ENCODE measurements at places on chromosomes 12 and 14.

DNA sequence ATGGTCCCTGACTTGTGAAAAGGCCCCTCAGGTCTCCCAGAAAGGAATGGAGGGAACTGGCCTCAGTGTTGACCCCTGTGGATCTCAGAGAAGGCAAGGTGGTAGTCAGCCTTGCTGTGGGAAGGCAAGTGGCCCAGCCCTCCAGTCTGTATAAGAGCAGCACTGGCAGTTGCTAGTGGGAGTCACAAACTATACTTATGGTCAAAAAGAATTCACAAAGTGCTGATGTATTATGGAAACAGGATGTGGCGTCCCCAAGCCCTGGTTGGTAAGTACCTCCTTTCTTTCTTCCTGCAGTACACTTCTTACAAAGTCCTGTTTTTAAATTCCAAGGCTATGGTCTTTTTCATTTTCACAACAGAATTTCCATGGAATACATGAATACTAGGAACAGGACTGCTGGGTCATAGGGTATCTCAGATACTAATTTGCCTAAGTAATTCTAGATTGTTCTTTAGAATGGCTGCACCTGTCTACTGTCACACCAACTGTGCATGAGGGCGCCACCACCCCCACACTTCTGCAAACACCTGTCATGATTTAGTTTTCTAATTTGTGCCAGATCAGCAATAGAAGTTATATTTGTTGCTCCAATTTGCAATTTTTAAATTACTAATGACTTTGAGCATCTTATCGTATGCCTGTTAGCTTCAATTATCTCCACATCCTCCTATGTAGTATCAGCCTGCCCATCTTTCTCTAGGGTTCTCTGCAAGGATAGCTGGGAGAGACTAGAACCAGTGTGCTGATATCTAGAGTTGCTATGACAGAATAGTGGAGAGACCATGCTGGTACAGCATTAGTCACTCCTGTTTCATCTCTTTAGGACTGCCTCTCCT, 40.7 kb upstream of the TMEM263 start:
- DNase-seq, result no peak

GRCh38 chr14:37597538-37597913, 2.1 kb downstream of the TTC6 start:
- DNase-seq, result no peak

DNA sequence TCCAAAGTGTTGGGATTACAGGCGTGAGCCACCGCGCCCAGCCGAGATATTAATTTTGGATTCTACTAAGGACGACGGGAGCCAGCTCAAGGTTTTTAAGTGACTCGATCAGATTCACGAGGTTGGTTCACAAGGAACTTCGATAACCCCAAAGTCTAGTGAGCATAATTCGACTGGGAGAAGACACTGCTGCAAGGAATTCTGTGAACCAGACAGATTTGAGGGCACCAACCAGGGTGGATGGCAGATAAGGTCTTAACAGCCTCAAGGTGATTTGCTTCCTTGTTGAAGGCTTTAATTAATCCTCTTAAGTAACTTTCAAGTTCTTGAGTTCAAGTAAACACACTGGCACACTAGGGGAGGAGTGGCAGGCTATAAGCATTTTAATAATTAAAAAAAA, 1.1 kb upstream of the KLHDC2 start:
- DNase-seq, result no peak

DNA sequence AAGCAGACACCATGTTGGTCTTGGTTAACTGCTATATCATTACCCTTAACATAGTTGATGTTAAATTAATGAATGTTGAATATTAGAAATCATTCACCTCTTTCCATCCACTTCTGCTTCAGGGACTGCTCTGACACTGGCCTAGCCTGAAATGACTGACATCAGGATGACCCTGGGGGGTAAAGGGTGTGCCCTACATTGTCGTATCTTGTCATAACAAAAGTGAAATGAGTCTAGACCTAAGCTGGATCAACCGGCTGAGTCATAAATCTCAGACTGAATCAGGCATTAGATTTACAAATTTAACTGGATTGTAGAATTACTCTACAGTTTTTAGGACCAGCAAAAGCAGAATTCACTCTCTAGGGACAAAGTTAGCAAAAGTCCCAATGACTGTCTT, 35.3 kb downstream of the KICS2 start:
- DNase-seq, result no peak

DNA sequence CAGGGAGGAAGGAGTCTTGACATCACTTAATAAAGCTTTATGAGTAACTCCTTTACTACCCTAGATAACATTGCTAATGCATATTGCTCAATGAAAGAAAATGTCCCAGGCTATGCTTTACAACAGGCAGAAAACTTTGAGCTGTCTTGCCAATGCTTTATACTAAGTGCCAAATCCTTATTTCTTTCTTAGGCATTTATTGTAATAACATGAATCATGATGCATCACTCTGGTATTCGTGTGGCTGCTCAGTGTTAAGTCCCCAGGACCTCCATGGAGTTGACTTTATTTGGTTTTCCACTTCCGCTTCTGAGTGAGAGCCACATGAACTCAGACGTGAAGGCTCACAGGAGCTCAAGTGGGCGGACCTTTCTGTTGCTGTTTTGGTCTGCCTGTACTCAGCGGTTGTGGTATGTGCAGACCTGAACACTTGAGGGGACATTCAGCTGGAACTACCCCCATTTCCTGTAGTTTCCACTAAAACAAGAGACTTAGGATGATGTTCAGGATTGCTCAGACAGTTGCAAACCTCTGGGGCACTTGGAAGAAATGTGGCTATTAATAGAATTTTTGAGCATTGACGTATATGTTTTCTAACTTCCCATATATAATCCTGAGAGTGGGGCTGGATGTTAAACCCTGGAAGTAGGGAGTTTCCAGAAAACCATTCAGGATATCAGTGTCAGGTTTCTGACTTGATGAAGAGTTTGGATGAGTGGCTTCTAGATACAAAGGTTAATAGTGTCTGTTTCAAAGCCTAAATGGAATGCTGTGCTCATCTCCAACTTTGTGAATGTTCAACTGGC, 258.6 kb downstream of the MSRB3 start:
- DNase-seq, result no peak

DNA sequence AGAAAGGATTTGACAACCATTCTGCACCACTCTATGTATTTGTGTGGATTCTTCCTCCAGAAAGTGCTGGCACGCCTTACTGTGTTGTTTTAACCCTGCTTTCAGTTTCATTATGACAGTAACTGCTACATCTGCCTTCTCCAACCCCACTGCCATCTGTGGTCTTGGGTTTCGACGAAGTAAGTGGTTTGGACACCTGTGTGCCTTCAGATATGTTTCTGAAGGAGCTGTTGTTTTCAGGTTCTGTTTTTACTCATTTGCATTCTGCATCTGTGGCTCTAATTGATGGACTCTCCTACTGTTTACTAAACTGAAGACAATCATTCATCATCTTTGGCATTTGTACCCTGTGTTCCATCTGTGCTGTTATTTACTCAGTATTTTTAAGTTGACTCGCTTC, 4.1 kb downstream of the TSHR start:
- DNase-seq, result peak; percentile 62

DNA sequence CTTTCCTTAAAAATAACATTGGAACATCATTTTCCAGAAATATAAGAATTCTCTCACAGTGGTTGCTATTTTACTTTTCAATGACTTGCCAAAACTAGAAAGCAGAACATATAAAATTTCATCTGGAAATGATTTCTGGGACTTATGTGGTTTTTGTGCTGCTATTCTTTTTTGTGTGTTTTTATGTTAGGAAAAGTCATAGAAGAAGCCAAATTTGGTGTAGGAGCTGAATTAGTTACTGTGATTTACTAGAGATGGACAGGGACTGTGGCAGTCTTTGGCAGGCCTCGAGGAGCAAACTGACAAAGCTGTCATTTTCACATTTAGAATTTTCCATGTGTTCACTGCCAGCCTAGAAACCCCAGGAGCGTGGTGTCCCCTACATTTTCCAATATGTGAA, 38.3 kb upstream of the LDHB start:
- DNase-seq, result no peak

DNA sequence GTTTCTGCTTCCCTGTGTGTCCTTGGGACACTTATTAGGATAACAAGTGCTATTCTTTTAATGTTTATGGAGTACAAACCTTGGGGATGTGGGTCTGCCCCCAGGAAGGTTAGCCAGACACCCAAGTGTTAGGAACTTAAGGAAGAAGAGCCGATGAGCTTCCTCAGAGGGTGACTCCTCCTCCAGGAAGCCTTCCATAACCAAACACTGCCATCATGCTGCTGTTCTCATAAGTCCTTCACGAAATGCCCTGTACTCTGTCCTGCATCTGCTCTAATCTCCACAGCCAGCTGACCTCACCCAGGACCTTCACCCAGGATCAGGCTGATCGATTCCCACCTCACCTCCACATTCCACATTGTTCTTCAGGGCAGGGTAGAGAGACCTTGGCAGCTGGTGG, 1.2 kb upstream of the KRT85 start:
- DNase-seq, result no peak

- DNase-seq, result no peak
These were observed 136.7 kb downstream of the ZNF664 start for GRCh38 chr12:124109760-124110159.

DNA sequence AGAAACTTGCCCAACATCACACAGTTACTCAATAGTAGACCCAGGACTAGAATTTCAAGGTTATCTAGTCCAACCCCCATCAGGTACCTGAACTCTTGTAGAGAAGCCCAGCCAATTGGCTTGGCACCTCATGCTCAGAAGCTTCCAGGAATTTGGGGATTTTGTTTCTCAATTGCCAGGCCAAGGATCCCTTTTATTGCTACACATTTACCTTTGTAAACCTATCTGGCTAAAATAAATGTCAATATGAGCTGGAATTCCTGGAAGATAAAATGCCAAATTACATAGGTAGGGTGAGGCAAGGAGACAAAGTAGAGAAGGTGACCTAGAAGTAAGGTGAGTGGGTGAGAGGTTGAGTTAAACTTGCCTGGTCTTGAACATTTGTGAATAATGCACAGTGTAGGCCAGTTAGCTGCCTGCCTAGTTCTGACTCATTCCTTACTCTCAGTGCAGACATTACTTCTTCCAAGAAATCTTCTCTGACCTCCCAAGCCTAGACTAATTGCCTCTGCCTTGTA, 36.3 kb downstream of the SDR9C7 start:
- DNase-seq, result no peak

DNA sequence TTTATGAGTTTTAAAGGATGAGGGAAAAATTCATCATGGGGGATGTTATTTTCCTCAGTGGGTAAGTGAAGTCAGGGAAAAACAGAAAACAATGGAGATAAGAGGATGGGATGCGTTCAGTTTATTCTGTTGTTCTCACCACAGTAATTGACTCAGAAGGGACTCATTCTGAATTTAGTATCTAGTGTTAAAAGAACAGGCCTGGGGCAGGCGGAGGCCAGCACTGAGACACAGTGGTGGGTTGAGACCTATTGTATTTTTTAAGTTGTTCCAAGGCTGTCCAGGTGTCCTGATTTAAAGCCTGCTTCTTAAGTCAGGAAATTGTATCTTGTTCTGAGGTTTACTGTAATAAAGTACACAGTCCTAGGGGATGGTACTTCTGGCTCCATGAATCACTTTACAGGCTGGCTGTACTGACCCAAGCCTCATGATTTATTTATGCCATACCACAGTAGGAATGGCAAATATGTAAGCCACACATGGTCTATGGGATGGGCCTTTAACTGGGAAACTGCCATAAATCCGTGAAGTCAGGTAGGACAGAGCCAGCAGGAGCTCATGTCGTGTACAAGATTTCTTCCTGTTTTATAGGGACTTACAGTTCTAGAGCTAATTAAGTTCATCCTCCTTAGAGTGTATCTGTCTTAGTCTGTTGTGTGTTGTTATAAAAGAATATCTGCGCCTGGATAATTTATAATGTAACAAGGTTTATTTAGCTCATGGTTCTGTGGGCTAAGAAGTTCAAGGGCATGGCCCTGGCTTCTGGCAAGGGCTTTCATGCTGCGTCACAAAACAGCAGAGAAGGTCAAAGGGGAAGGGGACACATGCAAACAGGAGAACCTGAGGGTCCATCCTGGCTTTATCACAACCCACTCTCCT, 244.1 kb downstream of the FBXL14 start:
- DNase-seq, result no peak

- no peak for DNase-seq
These were observed 1.4 kb upstream of the DIO3 start for GRCh38 chr14:101559624-101560533.

GRCh38 chr14:56487761-56488160, 91.8 kb upstream of the TMEM260 start:
- DNase-seq, result no peak

DNA sequence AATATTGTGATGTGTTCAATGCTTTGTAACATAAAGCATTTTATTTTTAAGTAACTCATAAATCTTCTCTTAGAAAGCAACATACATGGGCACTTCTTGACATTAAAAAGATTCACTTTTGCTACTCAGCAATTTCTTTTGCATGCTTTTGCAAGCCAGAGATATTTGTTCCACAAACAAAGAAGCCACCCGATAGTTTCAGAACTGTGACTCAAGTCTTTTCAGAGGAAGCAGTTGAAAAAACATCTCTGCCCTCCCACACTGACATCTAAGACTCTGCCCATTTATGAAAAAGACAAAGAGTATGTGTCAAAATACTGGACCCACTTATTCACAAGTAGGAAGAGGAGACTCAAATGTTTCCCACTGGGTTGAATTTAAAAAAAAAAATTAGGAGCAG, 7.5 kb downstream of the APPL2 start:
- DNase-seq, result no peak

GRCh38 chr14:53748691-53749090, 207.9 kb downstream of the BMP4 start:
- DNase-seq, result no peak

DNA sequence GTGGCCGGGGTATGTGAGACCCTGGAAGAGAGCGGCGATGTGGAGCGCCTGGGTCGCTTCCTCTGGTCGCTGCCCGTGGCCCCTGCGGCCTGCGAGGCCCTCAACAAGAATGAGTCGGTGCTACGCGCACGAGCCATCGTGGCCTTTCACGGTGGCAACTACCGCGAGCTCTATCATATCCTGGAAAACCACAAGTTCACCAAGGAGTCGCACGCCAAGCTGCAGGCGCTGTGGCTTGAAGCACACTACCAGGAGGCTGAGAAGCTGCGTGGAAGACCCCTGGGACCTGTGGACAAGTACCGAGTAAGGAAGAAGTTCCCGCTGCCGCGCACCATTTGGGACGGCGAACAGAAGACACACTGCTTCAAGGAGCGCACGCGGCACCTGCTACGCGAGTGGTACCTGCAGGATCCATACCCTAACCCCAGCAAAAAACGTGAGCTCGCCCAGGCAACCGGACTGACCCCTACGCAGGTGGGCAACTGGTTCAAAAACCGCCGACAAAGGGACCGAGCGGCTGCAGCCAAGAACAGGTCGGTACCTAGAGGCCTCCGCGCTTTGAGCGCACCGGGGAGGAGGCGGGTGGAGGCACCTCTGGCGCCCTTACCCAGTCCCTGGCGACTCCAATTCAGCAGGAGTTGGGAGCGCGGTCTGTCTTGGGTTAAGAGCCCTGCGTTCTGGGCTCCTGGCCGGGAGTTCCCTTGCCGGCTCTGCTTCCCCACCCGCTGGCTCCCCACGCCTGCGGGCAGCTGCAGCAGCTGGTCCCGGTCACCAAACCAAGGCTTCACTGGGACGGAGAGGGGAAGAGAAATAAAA, 700 bp downstream of the SIX6 start:
- no peak for DNase-seq

Data from activated naive CD4-positive, alpha-beta T cell treated with Interleukin-2 at 50 U/mL for 16 hours (primary cell).